ACHN (cell line): ENCODE measurements at places on chromosomes 6 and 20.

GRCh38 chr20:23513164-23513563, 22.2 kb downstream of the CST8 start:
- DNase-seq = no peak

- DNase-seq = peak; percentile 50
Measured at GRCh38 chr6:83096791-83097190, 29.3 kb downstream of the DOP1A start.

DNA sequence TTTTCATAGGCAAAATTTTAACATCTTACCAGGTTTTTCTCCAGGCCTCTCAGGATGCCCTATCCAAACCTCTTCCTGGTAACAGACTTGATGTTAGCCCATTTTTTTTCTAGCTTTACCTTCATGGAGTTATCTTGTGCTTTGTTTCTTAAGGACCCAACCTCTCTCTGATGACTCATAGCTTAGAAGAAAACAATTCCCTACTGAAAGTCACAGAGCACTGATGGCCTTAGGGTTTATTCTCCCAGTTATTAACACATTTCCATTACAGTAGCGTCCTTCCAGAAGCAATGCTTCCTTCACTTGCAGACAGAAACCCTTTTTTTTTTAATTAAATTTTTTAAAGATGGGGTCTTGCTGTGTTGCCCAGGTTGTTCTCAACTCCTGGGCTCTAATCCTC, 79.4 kb downstream of the IYD start:
- no peak for DNase-seq

DNA sequence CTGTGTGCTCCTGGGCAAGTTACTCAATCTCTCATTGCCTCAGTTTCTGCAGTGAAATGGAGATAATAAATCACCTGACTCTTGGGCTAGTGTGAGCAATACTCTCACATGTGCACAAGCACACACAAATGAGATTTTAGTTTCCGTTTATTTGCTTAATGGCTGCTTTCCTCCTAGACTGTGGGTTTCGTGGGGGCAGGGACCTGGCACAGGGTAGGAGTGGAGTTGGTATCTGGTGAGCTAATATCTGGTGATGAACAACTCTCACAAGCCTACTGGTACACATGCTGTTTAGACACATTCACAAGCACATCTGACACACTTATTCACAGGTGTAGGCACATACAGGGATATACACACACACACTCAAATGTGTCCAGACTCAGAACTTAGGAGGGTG, 73.8 kb downstream of the TOX2 start:
- no peak for DNase-seq

- no peak for DNase-seq
Measured at GRCh38 chr6:161210857-161211256, 63.0 kb downstream of the AGPAT4 start.

DNA sequence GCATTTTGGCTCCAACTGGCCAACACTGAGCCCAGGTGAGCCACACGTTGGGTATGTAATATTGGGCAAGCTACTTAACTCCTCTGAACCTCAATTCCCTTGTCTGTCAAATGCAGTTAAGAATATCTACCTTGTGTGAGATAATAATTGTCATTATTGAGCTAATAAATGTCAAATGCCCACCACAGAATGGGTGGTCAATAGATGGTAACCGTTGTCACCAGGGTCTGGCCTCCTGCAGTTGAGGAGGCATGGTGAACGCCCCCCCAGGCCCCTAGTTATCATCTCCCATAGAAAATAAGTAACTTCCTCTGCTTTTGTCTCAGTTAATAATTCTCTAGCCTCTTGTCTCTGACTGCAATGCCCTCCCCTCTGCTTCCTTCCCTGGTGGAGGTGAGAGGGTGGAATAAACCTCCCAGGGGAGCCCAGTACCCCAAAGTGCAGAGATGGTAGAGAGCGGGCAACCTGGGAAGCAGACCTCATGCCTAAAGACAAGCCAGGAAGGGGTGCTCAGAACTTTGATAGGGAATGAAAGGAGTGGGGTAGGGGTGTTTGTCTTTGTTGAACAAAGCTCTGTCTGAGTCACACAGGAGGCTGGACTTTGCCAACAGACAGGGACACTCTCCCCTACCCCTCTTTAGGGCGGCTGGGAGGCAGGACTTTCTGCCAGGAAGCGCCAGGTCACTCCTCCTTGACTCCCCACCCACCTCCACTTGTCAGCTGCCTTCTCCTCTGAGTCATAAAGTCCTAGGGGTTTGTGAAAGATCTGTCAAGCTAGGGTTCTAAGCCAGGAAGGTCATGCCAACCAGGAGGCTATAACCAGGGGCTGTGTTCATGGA, 1.3 kb upstream of the UNC5CL start:
- DNase-seq = peak; percentile 92

DNA sequence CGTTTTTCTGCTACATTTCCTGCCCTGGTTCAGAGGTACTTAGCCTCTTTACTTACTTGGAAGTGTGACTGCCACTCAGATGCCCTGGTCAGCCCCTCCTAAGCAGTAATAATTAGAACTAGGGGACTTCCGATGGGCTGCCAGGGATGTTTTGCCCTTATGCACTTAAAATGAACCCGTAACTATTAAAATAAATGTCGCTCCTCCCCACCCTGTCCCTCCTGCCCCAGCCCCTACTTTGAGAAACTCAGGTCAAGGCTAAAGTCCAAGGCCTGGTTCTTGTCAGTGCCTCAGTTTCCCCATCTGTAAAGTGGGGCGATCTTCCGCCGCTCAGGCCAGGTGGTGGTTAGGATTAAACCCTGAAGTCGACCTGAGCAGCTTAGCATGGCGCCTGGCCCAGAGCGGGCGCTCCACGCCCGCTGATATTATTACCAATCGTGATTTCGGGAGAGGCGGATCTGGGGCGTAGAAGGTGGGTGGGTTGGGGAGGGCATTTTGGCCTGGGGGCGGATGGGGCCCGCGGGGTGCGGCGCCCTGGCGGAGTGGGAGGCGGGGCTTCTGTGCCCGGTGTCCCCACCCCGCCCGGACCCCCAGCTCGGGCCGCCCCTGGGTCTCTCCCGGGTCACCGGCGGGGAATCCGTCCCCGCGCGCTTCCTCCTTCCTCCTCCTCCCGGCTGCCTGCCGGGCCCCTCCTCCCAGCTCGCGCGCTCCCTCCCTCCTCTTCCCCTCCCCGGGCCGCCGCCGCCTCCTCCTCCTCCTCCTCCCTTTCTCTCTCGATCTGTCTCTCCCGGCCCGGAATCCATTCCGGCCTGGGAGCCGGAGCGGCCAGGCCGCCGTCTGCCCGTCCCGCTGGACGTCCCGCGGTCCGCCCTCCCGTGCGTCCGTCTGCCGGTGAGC, at the start of gene SRC:
SRC (plus strand) TSS at position 802 of the 897 bp plus-strand sequence. CDS start 38,014 bp downstream, outside the sequence.
- peak; percentile 71 for DNase-seq

- DNase-seq = no peak
Measured at GRCh38 chr6:34334796-34335416, 57.6 kb downstream of the NUDT3 start.

DNA sequence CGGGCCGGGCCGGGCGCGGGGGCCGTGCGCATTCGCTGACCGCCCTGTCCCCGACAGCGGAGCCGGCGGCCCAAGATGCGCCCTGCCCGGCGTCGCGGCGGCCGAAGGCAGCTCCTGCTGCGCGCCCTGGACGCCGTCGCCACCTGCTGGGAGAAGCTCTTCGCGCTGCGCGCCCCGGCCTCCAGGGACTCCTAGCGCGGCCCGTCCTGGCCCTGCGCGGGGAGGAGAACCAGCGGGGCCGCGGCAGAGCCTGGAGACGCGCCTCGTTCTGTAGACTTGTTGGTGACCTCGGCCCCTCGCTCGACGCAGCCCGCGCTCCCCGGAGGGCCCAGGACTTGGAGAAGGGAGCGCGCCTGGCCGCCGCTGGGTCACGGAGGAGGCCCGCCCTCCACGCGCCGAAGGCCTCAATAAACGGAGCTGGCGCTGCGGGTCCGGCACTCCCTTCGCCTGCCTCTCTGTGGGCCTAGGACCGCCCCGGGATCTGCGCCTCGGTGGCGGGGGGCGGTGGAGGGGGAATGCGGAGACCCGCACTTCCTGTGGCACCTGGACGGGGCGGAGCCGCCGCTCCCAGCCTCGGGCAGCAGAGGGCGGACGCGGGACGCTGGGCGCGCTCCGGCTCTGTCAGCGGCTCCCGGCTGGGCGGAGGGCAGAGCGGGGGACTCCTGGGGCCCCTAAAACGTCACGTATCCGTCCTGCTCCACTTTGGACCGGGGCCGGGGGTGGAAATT, 2.7 kb downstream of the C20orf204 start:
- DNase-seq = peak; percentile 75

DNA sequence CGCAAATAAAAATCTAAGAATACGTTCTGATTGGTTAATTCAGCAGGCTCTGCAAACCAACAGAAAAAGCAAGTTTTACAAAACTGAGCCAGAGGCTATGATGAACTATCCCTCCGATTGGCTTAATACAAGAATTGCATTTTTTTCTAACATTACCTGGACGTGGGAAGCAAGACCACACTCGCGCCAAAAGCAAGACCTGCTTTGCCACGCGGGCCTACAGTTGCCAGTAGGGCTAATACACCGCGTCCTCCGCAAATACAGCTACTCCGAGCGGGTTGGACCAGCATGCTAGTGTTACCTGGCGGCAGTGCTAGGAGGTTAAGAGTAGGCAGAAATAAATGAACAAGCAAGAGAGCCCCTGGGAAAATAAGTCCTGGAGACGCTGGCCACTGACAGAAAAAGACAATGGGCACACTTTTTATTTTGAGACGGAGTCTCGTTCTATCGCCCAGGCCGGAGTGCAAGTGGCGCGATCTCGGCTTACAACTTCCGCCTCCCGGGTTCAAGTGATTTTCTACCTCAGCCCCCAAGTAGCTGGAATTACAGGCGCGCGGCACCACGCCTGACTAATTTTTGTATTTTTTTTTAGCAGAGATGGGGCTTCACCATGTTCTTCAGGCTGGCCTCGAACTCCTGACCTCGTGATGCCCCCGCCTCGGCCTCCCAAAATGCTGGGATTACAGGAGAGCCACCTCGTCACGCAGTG, 131.9 kb upstream of the BTN3A2 start:
- no peak for DNase-seq

- DNase-seq = no peak
Measured at GRCh38 chr6:49541936-49542335, 8.5 kb upstream of the C6orf141 start.

- DNase-seq = no peak
Measured at GRCh38 chr6:43509142-43509983, 783 bp downstream of the LRRC73 start.

DNA sequence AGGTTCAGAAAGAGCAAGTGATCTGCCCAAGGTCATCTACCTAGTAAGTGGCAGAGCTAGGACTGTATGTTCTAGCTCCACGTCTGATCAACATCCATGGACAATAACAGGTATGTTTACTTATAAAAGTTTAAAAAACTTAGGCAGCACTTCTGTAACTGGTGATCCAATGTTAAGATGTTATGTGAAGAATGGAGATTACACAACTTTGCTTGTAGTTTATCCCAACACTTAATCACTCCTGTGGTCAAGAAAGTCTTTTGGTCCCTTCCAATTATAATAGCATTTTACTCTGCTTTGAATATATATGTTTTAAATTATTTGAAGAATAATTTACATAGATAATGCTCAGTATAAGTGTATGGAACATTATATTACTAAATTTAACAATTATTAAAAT, 4.8 kb downstream of the FBXO30 start:
- no peak for DNase-seq

DNA sequence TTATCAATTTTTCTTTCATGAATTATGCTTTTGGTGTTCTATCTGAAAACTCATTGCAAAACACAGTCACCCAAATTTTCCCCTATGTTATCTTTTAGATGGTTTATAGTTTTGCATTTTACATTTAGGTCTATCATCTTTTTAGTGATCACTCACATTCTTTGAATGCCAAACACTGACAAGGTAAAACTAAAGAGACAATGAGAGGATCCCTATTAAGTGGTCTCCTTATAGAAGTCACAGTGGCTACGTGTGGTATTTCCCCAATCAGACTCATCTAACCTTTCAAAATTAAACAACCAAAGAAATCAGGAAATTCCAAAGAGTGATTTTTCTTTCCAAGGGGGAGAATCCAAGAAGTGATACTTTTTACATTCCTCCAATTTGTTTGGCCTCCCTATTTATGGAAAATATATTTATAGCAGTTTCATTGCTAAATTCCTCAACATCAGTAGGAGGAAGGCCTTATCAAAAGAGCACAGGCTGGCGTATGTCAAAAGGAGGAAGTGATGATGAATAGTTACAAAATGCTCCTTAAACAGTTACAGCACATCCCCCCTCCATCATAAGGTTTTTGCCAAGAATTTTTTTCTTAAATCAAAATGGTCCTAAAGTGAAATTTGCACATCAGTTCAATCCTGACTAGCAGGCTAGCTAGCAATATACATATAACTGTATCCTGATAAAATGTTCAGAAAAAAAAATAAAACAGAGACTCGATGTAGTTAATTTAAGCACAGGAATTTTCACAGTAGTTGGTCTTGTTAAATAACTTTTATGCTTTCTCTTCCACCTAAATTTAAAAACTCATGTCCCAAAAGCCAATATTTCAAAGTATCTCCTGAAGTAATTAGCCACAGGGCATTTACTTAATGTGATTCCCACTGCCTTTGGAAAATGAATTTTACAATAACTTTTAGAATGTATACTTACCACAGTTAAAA, 76.2 kb upstream of the IPCEF1 start:
- no peak for DNase-seq

DNA sequence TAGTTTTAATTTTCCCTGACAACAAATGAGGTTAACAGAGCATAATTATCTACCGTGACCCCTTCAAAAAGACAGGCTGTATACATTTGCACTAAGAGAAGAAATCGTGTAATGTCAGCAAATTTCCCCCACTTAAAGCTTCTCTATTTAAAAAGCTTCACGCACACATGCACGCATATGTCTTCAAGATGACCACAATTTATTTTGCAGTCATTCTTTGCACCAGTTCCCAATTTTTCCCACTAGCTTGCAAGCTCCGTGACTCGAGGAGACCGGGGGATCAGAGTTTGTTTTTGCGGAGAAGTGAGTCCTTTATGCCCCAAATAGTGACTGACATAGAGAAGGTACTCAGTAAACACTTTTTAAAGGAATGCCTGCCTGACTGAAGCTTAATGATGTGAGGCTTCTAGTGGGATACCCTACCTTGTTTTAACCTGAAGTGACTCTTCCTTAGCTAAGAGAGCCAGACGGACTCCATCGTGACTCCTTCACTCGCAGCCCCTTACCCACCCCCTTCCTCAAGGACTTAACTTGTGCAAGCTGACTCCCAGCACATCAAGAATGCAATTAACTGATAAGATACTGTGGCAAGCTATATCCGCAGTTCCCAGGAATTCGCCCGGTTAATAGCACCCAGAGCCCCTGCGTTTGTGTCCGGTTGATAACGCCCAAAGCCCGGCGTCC, 9.3 kb upstream of the NQO2 start:
- peak; percentile 29 for DNase-seq
